ENCODE measurements at places on chromosomes 1 and 21.

DNA sequence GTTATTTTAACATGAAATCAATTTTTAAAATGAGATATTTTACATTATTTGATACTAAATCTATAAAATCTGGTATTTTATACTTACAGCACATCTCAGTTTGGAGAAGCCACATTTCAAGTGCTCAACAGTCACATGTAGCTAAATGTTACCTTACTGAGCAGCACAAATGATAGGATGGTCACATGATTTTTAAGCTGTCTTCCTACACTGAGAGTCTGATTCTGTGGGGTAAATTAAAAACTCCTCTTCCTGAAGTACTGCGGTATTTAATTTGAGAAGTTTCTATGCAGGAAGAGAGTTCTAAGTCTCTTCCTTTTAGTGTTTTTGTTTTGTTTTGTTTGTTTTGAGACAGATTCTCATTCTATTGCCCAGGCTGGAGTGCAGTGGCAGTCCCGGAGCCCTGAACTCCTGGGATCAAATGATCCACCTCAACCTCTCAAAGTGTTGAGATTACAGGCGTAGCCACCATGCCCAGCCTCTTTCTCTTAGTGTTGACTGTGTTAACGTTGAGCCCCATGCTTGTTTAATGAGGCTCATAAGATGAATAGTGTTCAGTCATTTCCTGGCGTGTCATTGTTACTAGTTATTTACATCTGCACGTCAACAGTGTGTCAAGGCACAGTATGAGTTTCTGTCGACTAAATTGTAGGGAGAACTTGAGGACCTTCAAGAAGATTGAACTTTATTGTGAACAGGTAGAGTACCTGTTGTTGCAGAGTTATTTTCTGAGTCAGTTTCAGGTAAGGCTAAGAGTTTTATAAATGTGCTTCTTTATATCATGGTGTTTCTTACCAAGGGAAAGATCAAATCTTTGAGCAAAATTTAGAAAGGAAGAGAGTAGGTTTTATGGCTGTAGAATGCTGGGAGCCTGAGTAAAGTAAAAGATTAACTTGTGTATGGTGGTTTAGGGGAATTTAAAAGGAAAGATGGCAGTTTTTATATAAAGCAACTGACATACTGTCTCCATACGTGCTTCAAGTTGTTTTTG, 3.3 kb downstream of the CNST start:
- DNase-seq: no peak

DNA sequence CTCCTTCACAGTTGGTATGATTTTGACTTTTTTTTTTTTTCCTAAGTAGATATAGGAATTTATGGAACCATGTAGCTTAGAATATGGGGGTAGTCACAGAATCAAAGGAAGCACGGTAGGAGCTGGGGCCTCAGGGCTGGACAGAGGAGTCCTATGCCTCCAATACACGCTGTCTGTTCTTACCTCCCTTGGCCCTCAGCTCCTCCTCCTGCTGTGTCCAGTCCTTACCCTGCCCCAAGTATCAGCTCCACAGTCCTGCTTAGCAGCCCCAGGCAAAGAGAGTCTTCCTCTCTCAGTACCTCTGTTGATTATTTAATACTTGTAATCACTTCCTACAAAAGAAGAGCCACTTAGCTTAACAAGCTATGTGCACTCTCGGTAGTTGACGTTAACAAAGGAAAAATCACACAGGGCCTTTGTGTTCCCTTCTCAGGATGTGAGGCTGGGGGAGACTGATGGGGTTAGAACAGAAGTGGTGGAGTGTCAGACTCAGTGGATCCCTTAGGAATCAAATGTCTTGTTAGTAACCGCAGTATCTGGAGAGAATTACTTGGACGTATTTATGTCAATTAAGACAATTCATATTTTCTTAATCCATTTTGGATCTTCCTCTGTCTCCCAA, 292.3 kb downstream of the HHAT start:
- no peak for DNase-seq

DNA sequence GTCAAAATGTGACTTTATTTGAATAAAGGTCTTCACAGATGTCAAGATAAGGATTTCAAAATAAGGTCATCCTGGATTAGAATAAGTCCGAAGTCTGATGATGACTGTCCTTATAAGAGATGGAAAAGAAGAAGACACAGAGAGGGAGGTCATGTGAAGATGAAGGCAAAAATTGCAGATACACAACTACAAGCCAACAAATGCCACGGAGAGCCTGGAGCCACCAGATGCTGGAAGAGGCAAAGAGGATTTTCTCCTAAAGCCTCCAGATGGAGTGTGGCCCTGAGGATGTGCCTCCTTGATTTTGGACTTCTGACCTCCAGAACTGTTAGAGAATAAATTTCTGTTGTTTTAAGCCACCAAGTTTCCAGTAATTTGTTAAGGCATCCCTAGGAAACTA, 31.2 kb downstream of the SLAMF1 start:
- DNase-seq: no peak

GRCh38 chr1:213914392-213914791, 73.4 kb upstream of the PROX1 start:
- peak; percentile 42 for DNase-seq

DNA sequence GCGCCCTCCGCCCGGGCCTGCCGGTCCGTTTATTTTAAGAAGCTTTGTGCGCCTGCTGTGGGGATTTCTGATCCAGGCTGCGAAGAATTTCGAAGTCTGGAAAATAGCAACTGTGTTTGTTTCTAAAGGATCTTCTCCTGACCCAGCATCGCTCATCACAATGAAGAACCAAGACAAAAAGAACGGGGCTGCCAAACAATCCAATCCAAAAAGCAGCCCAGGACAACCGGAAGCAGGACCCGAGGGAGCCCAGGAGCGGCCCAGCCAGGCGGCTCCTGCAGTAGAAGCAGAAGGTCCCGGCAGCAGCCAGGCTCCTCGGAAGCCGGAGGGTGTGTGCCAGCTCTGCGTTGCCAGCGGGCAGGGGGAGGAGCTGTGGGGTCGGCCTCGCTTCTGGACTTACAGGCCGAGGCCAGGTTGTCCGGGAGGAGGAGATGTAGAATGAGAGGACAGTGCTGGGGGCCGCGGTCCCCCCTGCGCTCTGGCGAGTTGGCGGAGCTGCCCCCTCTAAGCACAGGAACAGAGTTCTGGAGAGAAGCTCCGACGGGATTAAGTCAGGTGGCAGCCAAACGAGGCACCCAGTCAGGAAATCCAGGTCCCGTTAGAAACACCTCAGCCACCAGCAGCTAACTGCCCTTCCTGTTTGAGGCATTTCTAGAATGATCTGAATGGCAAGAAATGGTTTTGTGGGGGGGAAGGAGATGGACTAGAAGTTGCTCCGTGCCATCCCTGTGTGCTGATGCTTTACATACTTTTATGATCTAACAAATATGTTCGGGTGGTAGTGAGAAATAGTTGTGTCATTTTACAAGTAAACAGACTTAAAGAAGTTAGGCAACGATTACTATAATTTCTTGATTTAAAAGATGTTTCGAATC, 948 bp downstream of the TXLNA start:
- no peak for DNase-seq

- no peak for DNase-seq
These were observed 48.4 kb downstream of the CAPZB start for GRCh38 chr1:19436716-19437476.

- DNase-seq: no peak
These were observed 220.3 kb downstream of the GRIK1 start for GRCh38 chr21:29719521-29719920.

GRCh38 chr1:176745945-176746344, 283.0 kb downstream of the PAPPA2 start:
- no peak for DNase-seq

GRCh38 chr1:31043631-31044030, 21.9 kb downstream of the PUM1 start:
- no peak for DNase-seq

DNA sequence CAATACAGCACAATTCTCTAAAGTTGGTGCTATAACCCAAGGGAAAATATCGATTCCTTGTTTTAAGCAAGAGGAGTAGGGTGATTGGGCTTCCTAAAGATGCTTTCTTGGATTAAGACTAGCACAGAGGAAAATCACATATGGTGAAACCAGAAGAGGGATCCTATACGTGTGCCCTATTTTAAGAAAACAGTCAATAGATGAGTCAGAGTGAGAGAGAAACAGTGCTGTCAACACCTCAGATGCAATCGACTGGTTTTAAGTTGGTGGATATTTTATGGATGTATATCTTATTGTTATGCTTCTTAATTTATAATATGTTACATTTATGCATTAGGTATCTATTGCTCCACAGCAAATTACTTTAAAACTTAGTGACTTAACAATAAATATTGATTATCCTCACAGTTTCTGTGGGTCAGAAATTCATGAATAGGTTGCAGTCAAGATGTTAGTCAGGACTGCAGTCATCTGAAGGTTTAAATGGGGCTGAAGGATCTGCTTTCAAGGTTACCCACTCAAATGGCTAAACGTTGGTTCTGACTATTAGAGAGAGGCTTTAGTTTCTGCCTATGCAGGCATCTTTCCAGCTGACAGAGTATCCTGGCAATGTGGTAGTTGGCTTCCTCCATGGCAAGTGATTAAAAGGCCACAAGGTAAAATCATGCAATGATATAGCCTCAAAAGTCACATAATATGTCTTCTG, 61.6 kb upstream of the DEPDC1 start:
- DNase-seq: no peak

- no peak for DNase-seq
These were observed 10.4 kb upstream of the FOXE3 start for GRCh38 chr1:47405697-47406096.

DNA sequence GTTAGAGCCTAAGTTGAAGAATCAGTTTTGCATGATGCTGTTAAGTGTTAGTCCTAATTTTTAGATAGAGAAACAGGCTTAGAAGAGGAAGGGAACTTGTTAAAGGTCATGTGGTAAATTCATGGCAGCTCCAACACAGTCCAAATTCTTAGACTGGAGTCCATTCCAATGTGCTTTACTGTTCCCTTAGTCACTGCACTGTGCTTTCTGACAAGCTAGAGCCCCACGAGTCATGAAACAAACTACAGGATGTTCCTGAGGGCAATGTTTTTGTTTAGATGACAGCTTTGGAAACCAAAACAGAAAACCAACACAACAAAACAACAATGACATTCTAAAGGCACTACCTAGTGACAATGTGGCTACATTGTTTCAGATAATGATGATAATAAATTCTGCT, 23.1 kb upstream of the RGS4 start:
- no peak for DNase-seq

GRCh38 chr1:53687901-53688300, 51.1 kb downstream of the GLIS1 start:
- DNase-seq: no peak

DNA sequence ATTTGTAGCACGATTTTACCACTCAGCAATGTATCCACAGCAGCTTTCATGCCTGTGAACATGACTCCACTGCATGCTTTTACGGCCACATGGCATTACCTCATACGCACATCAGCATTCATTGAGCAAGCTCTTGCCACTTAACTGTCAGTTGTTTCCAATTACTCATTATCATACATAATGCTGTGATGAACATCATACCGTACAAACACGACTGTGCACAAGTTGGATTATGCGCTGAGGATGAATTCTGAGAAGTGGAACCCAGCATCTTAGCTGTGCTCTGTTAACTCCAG, 9.6 kb downstream of the UMODL1 start:
- no peak for DNase-seq

Data from NCI-H1694 treated with DMSO at 0.1 percent for 48 hours (cell line).